ENCODE measurements at places on chromosomes 12 and 14.

GRCh38 chr12:116122628-116123027, 154.9 kb downstream of the MED13L start:
- no peak for DNase-seq

DNA sequence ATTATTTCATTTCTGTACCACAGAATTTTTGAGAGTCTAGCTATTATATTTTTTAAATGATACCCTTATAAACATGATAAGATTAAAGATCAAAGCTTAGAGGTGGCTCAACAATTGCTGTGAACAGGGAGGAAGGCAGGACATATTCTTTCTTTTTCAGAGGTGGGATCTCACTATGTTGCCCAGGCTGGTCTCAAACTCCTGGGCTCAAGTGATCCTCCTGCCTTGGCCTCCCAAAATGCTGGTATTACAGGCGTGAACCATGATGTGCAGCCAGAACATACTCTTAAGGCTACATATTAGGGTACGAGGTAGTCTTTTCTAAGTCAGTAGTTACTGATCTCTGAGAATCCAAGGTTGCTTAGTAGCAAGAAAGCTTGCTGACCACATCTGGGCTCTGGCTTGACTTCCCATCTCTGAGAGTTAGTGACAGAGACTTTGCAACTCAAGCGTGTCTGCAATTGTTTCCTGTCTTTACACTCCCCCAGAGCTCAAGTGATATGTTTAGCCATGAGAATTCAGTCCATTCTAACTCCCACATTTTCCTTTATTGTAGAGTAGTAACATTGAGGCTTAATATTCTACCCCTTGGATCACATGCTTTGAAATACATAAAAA, 8.6 kb downstream of the RAB5B start:
- peak; percentile 61 for DNase-seq

DNA sequence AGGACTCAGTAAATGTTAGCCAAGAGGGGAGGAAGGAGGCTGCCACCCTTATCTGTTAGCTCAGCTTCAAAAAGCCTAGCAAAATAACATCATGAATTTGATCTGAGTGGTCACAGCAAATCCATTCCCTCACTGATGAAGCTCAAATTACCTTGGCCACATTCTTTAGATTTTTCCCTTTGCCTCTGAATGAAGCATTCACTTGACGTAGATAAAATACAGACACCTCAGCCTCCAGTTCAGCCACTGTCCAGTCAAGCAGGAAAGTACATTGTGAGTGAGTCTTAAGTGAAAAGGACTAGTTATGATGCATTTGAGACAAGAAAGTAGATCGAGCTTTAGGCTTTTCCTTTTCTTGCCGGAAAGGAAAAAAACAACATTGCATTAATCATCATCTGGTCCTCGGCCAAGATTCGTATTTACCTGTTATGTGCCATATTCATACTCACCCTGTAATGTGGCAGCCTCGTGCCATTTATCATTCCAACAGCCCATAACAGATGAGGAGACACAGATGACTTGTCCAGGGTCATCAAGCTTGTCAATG, 146.5 kb downstream of the ETV6 start:
- no peak for DNase-seq

DNA sequence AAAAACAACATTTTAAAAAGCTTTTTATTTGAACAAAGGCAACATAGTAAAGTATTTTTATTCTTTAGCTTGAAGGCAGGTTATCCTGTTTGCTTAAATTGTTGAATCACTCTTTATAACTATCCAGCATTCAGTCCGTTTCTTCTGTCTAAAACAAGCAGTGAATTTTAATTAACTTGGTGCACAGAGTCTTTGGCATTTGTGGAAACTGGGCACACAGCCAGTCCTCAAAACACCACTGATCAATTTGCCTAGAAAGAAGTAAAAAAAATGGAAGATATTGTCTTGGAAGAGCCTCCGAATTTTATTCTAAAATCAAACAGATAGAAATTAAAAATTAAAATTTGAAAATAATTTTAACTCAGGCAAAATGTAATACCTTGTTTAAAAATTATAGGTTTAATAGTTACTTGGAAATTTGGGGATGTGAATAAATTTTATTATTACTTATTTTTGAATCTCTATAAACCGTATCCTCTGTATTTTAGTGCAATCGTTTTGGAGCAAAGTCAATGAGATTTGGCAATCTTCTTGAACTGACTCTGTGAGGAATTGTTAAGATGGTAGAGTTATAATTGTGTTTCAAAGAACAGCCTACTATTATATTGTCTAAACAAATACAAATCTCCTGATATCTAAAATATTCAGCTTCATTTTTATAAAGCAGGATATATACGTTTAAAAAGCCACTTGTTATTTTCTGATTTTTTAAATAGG, 927.0 kb downstream of the SLC16A7 start:
- no peak for DNase-seq

DNA sequence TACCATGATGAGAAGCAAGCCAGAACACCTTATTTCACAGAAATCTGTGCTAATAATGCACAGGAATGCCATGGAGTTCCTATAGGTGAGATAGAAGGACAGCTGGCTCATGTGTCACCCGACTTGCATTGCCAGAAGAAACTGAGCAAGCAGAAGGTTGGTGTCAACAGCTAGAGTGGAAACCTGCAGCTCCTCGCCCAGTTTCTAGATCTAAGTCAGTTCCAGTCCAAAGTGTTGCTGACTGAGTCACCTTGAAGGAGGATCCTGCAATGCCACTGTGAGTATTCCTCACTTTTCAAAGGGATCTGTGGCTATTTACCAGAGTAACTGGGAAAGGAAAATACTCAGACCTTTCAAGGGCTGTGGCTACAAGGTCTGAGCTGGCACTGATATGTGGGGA, 17.1 kb downstream of the CDKL1 start:
- DNase-seq: no peak

GRCh38 chr12:103401421-103401820, 94.3 kb downstream of the C12orf42 start:
- DNase-seq: no peak

DNA sequence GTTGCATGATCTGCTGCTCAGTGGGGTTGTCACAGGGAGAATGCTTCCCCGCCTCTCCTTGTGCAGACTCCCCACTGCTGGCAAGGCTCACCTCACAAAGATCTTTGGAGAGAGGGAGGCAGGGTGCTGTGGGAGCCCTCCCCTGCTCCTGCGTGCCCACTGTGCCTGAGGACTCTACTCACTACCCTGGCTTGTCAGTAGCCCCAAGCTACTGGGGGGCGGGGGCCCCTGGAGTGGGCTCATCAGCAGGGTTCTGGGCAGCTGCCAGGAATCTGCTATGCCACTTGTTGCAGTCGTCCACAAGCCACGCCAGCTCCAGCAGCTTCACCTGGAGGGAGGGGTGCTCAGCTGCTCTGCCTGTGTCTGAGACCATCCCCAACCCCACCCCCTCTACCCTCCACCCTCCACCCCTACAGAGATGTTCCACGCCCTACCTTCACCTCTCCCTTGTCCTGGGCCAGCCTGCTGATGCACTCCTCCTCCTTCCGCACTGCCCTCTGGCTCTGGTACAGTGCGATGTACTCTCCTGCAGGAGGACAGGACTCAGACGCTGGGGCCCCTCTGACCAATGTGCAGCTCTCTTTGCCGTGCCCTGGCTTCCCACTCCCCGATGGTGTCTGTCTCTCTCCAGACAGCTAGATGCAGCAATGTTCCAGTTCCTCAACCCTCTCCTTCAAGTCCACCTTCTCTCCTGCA, 14.2 kb upstream of the BLTP3B start:
- DNase-seq: no peak

DNA sequence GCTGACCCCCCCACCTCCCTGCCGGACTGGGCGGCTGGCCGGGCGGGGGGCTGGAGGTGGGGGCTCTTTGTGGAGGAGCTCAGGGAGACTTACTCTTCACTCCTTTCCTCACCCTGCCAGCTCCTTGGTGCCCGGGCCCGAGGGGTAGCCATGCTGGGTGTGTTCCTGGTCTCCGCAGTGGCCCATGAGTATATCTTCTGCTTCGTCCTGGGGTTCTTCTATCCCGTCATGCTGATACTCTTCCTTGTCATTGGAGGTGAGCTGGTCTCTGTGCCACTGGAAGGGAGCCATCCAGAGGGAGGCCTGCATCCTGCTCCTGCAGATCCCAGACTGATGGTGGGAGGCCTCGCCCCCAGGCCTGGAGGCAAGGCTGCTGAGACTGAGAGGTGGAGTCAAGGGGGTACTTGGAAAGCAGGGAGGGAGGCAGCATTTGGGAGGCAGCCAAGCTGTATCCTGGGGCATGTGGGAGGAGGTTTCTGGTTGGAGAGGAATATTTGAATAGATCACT, 19.7 kb downstream of the SOAT2 start:
- DNase-seq: no peak

GRCh38 chr14:32477396-32477795, 148.3 kb downstream of the AKAP6 start:
- no peak for DNase-seq

GRCh38 chr12:102182635-102183034, 15.0 kb downstream of the PMCH start:
- peak; percentile 69 for DNase-seq

DNA sequence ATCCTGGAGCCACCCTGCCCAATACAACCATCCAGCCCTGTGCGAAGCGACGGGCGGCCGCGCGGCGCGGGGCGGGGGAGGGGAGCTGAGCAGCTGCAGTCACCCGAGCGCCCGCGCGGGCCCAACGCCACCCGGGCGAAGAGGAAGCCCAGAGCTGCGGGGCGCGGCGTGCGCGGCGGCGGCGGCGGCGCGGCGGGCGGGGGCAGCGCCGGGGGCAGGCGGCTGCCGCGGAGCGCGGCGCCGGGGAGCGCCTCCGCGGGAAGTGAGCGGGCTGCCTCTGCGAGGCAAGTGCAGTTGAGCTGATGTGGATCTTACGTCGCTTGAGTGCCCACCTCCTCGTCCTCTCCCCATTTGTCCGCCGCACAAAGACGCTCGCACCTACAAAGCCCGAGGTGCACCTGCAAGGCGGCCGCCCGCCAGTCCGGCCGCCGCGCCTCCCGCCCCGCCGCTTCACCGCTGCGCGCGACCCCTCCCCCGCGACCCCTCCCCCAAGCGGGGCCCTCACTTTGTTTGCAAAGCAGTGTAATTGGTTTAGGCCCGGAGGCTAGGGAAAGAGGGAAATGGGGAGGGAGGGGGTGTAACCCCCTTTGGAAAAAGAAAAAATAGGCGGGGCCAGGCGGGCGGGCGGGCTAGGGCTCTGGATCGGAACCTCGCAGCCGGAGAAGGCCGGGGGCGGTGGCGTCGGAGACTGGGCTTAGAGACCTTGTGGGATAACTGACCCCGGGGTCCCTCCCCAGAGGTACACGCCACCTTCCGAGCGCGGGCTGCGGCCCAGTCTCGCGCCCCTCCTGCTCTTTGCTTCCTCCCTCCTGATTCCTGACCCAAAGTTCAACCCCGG, at the start of the genes FOXA1 and TTC6:
Gene FOXA1 (minus strand): TSS at position 279 of the 838 bp plus-strand sequence. CDS start 277 bp downstream, at position 2.
Gene TTC6 (plus strand): TSS at position 659 of the 838 bp plus-strand sequence. CDS start 26,436 bp downstream, outside the sequence.
- peak; percentile 19 for DNase-seq

- DNase-seq: no peak
Measured at GRCh38 chr14:37816743-37817295, 221.4 kb downstream of the TTC6 start.

DNA sequence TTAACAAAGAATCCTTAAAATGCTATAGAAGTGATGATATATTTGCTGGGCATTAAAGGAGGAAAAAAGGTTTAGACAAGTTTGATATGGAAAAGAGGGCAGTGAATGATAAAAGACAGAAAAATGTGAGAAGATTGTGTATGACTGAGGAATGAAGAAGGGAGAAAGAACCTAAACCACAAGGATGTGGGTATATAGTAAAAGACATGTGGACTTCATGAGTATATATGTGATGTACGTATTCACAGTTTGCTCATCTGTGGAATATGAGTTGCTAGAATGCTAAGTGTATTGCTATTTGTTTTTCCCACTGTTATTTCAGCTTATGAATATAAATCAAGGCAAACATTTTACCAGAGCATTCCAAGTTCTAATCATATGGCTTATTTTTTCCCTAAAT, 2.1 kb upstream of the SLC16A7 start:
- no peak for DNase-seq

- no peak for DNase-seq
Measured at GRCh38 chr12:107645630-107646333, 39.8 kb upstream of the PWP1 start.

DNA sequence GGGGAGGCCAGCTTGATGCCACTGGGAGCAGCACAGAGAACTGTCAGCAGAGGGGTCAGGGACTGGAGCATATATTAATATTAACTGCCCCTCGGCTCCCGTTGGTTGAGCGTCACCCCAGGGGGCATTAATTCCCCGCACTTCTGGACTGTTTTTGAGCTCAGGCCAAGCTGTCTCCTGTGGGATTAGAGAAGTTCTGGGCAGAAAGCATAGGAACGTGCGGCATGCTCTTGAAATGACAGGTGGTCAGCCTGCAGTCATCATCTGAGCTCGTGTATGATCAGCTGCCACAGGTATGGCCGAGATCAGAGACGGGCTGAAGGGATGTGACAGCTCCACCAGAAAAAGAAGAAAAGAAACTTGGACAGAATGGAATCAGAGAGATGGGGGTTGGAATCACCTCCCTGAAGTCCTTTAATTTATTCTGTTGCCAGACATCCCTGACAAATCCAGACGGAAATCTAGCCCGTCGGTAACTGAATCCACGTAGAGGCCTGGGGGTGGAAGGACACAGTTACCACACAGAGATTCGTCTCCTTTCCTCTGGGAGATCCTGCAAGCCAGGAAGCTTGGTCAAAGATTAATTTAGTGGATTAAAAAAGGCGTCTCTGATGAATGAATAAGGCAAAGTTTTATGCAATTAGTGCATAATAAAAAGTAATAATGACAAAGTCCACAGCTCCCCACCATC, 23.6 kb downstream of the NR1H4 start:
- DNase-seq: no peak

DNA sequence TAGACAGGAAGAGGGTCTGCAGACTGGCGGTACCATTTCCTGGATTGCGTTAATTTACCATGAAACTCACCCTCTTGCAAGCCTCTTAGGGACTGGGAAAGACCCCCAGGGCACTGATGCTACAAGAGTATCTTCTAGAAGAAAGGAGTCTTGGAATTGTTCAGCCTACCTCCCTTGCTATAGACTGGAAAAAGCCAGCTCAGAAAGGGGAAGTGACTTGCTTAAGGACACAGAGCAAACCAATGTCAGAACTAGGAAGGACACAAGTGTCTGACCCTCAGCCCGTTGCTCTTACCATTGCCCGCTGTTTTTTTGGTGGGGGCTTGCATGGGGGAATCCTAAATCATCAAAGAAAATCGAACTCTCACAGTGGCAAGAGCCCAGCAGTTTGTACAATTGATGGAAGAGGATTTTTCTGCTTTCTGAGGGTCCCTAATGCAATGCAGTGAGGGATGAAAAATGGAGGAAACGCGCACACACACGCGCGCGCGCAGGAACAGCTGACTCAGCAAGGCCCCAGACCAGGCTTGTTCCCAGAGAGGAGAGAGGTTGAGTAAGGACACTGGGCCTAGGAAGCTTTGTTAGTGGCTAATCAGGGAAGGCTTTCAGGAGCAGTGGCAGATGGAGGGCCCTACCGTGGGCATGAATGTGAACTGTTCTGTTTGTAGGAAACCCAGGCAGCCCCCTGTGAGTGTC, 50.9 kb downstream of the RIN3 start:
- DNase-seq: peak; percentile 65

DNA sequence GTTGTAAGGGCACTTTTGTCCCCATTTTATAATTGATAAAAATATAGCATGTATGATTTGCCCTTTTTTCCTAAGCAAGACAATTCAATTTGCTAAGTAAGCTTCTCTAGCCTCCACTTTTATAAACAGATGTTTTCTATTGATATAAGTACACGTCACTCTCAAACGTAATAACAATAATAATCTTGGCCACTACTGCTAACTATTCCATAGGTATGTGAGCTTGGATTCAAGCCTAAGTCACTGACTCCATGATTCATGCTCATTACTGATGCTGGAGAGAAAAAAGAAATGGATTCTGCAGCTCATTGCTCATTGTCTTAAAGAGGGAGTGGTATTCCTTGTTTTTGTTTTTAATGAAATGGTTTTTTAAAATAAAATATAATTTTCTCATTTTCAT, 661.0 kb downstream of the GALC start:
- no peak for DNase-seq

All from suppressor macrophage treated with lipopolysaccharide for 4 hours (primary cell).